ENCODE measurements at places on chromosomes 6 and 20. TPM values are rescaled to one million over a fixed set of nuclear protein-coding genes. Genes with fewer than 3 reads are reported as not detected.

Gene RCAN2
- 3.2 TPM for total RNA-seq

Gene HRH3
- total RNA-seq, result not detected

Gene TCF21
- total RNA-seq, result not detected

Gene SNAI1
- 1.4 TPM for total RNA-seq

Gene TAAR1
- total RNA-seq, result not detected

Gene SUN5
- total RNA-seq, result not detected

Gene PGC
- not detected for total RNA-seq

Gene SLC22A1
- not detected for total RNA-seq

Gene OPN5
- total RNA-seq, result not detected

Gene TRERF1
- total RNA-seq, result 0.06 TPM

Gene ZNF76
- total RNA-seq, result 17.3 TPM

Gene ACTL10
- 1.6 TPM for total RNA-seq

Gene STMND1
- total RNA-seq, result not detected

Gene SEMG1
- not detected for total RNA-seq

Gene BTN1A1
- total RNA-seq, result not detected

Gene TCP11
- total RNA-seq, result not detected

Gene RAET1L
- total RNA-seq, result not detected

Gene ZC3H12D
- total RNA-seq, result not detected

Gene CCN2
- 504 TPM for total RNA-seq
